ENCODE measurements at places on chromosomes 4 and X.
A peak's percentile ranks its signal among the peaks of the same experiment; 100 is the strongest.

- DNase-seq = no peak
Observed at GRCh38 chr4:16582526-16582925, 315.9 kb downstream of the LDB2 start.

DNA sequence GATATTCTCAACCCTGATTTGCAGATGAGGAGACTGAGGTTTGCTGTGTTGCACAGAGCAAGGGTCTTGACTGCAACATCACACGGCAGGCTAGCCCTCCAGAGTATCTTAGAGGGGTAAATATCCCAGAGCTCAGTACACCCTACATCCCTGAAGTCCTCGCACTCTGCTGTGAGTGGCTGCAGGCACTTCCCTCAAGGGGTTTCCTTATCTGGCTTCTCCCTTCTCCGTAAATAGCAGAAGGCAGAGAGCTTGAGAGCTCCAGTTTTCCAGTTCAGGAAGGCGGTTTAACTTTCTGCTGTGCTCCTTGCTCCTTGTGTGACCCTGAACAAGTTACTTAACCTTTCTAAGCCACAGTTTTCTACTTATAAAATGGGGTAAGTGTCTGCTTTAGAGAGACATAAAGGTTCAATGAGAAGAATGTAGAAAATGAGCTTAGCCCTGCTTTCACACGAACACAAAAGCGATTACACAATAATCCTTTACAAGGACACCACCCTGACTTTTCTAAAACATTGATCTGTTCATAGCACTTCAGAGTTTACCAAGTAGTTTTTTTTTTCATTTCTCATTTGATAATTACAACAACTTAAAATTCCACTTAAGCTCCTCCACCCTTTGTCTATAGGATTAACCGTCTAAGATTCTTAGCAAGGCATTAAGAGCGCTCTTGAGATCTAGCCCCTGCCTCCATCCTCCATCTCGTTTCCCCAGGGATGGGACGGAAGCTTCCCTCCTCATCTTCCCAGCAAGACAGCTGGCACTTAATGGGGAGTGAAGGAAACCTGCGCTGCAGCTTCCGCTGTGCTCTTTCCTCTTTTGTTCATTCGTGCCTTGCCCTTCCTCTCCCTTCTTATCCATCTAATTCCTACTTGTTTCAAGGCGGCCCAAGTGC is 68.4 kb downstream of the TAPT1 start:
- no peak for DNase-seq

GRCh38 chr4:97309121-97309520 is 834.2 kb downstream of the STPG2 start:
- no peak for DNase-seq

DNA sequence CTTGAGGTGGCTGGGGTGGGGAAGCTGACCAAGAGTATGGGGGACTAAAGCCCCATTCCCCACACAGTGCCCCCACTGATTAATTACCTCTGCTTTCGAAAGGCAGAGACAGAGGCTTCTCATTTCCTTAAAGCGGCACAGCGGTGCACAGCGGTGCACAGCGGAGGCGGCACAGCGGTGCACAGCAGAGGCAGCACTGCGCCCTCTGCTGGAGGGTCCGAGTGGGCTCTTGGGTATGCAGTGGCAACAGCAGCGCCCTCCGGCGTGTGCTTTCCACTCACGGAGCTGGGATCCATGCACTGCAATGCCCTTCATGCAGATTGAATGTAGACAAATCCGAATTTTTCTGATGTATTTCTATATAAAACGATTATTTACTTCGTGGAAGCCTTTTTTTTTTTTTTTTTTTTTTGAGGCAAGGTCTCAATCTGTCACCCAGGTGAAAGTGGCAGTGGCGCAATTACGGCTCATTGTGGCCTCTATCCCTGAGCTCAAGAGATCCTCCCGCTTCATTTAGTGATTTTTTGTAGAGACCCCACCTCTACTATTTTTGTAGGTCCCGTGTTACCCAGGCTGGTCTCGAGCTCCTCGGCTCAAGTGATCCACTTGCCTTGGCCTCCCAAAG is 19.7 kb upstream of the PRPS2 start:
- DNase-seq = peak; percentile 50

- DNase-seq = no peak
Observed at GRCh38 chr4:17309567-17310268, 202.2 kb downstream of the QDPR start.

DNA sequence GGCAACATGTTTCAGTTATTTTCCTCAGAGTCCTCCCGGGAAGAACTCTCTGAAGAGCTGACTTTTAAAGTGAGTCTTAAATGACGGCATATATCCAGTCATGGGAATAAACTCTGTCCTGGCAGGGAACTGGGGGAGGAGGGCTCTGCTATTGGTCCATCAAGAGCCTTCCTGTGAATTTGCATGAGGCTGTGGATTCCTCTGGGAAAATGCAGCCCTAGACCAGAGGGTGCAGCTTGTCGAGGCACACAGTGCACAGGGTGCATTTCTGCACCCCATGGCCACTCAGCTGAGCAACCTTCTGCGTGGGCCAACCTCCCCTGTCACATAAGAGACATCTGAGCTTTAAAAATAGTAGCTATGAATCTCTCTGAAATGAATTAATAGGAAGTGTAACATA is 360.0 kb downstream of the GALNTL6 start:
- no peak for DNase-seq

DNA sequence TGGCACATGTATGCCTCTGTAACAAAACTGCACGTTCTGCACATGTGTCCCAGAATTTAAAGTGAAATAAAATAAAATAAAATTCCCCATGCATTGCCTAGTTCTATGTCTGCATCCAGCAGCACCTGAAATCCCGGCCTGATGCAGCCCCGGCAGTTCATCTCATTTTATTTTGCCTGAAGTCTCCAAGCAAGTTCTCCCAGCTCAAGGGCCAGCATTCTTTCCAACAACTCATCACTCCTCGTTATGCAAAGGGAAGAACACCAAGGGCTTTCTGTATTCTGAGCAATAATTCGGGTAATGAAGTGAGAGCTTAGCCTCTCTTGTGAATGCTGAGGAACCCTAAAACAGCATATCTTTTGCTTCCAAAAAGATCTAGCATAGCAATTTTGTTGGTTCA is 2.7 kb downstream of the ENPP6 start:
- DNase-seq = no peak

- no peak for DNase-seq
Observed at GRCh38 chr4:12562021-12562420, 922.1 kb downstream of the RAB28 start.

DNA sequence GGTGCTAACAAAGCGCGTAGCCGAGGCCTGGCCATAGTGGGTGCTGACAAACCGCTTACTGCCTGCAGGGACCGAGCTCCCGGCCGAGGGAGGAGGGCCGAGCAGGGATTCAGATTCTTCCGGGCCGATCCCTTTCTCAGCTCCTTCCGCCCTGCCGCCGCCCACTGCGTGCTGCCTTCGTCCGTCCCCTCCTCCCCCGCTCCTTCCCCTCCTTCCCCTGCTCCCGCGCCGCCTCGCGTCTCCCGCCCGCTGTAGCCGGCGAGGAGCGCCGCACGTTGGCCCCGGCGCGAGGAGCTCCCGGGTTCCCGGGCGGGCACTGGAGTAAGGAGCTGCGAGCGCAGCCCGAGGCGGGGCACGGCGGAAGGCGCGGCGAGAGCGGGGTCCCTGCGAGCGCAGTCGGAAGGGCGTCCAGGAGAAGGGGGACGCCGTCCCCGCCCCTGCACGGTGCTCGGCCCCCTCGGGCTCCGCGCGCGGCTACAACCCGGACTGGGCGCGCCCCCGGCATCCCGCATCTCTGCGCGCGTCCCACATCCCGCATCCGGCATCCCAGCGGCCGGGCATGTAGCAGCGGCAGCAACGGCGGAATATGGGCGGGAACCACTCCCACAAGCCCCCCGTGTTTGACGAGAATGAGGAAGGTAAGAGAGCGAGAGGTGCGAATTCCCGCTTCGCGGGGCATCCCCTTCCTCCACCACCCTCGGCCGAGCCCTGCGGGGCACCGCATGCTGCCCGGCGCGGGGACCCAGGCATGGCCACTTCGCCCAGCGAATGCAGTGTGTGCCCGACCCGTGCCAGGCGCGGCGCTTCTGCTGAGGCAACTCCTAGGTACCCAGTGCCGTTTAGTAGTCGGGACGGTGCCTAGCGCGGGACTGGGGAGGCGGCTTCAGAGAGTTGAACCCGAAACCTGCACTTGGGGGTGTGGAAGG is at the start of gene STK32B:
STK32B (plus strand) TSS at position 203 of the 926 bp plus-strand sequence.
- no peak for DNase-seq

DNA sequence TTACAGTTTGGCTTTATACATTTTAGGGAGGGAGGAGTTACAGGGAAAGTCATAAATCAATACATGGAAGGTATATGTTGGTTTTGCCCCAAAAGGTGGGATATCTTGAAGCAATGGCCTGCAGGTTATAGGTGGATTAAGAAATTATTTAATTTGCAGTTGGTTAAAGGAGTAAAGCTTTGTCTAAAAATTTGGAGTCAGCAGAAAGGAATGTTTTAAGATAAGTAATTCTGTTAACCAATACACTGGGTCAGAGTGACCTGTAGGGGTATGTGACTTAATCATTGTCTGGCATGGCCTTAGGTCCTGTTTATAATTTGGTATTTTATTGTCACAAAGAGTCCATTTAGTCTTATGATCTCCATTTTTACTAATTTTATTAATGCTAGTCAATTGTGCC is 115.0 kb downstream of the AGTR2 start:
- DNase-seq = no peak

DNA sequence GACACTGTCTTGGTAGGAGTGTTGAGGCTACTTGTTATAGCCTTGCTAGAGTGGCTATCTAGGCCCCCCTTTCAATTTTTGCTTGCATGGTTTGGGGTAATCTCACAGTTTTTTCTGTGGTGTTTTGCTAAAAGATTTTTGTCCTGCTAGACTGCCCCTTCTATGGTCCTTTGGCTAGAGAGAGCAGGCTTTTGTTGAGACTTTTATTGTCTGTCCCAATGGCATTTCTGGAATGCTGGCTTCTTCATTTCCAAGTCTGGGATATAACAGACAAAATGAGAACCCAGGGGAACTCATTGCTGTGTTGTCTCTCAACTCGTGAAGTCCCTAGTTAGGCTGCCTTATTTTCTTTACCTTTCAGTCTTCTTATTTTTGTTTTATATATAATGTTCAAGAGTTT is 160.2 kb upstream of the ZC4H2 start:
- no peak for DNase-seq

DNA sequence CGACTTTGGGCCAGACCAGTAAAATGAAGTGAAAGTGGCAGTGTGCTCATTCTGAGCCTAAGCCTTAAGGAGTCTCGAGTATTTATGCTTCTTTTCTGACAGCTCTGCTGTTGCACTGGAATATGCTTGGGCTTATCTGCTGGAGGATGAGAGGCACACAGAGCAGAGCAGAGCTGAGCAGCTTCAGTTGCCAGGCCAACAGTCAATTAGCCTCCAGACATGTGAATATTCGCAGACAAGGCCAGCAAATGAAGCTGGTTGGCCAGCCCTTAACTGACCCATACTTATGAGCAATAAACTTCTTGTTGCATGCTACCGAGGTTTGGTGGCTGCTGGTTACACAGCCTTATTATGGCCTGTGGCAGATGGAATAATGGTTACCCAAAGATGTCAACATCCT is 203.0 kb upstream of the GEMIN8 start:
- DNase-seq = no peak

- DNase-seq = no peak
Observed at GRCh38 chr4:155407480-155407879, 30.7 kb upstream of the MAP9 start.

GRCh38 chr4:108247387-108248049 is 78.8 kb upstream of the LEF1 start:
- no peak for DNase-seq

- DNase-seq = no peak
Observed at GRCh38 chrX:134158821-134159512, 78.0 kb upstream of the CCDC160 start.

DNA sequence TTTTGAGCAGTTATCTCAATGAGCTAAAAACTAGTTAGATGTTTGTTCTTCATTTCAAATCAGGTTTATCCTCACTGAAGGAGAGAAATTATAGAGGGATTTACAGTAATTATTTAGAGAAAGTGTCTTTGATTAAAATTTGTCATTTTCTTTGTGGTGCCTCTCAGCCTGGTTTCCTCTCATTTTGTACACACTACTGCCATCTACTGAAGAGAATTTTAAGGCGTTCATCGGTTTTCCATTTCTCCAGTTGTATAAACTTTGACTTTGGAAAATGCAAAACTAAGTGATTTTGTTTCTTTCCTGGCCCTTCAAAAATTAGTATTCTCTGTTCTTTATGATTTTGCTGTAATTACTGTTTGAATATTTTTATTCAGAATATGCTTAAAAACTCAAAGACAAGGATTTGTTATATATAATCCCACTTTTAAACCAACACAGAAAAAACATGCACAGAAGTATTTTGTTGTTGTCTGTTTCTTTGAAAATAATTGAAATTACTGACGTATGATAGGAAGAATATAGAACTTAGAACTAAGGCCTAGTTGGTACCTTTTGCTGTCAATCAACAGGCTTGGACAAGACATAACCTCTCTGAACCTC is 34.4 kb upstream of the ANXA3 start:
- no peak for DNase-seq

- no peak for DNase-seq
Observed at GRCh38 chr4:151022586-151022985, 7.5 kb upstream of the LRBA start.

DNA sequence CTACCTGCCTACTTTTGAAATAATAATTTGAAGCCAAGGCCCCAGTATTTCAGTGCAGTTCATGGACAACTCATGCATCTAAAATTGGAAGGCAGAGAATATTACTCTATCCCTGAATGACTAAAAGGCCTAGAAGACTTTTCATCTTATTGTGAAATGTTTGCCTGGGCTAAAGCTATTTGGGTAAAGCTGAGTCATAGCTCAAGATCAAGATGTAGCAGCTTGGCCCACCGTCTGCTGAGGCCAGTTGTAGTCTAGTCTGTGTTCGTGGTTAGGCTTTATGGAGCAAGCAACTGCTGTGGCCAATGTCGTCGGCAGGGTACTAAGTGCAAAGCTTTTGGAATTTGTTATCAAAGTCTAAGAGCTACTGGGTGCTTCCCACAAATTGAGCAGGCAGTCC is 929.1 kb downstream of the RAB28 start:
- DNase-seq = no peak

DNA sequence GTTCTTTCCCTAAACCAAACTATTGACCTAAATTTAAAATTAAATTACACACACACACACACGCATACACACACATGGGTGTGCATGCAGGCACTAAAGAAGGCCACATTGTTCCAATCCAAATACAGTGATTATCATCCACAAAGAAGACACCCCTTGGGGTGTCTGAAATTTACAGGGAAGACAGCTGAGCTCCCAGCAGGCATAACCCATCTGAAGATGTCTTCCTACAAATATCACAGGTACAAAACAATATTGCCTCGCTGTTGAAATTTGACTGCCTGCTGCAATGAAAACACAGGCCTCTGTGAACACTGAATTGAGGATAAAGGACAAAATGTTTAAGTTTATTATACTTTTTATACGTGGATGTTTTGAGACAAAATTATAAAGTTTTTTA is 50.2 kb upstream of the SLC7A11 start:
- DNase-seq = no peak

- no peak for DNase-seq
Observed at GRCh38 chr4:48799157-48799556, 19.1 kb upstream of the FRYL start.
